Esophagus squamous epithelium (tissue), 5 donors: ENCODE measurements at places on chromosomes 5 and 9. TPM values are rescaled to one million over a fixed set of nuclear protein-coding genes. Genes with fewer than 3 reads are reported as not detected.

CLIC3 gene
- 222 TPM for total RNA-seq

PALM2AKAP2 gene
- 1.1 TPM for total RNA-seq

LCN1 gene
- not detected for total RNA-seq

ADAMTS13 gene
- 0.40 TPM for total RNA-seq

LVRN gene
- total RNA-seq, result not detected

SYK gene
- 45.5 TPM for total RNA-seq

GLIPR2 gene
- 13.4 TPM for total RNA-seq

NTRK2 gene
- 2.9 TPM for total RNA-seq

VAV2 gene
- 7.6 TPM for total RNA-seq

BRD9 gene
- 22.0 TPM for total RNA-seq

DELE1 gene
- total RNA-seq, result 39.5 TPM

ZNF618 gene
- total RNA-seq, result 1.7 TPM
